ENCODE measurements at places on chromosomes 6 and 20. TPM values are rescaled to one million over a fixed set of nuclear protein-coding genes. Genes with fewer than 3 reads are reported as not detected.

- DNase-seq, result no peak
Measured at GRCh38 chr20:7355051-7355450, 585.2 kb downstream of the HAO1 start.

- DNase-seq, result no peak
Measured at GRCh38 chr20:57275813-57276212, 9.4 kb upstream of the BMP7 start.

Gene NUS1
- 15.3 TPM for polyA plus RNA-seq

GRCh38 chr6:153099636-153100035 lies 31.4 kb downstream of the RGS17 start:
- DNase-seq, result no peak

Gene HLA-DRB5
- polyA plus RNA-seq, result 3.0 TPM

Gene SRMS
- not detected for polyA plus RNA-seq

GRCh38 chr6:13694562-13694961 lies 17.1 kb downstream of the RANBP9 start:
- DNase-seq, result no peak

GRCh38 chr6:119274197-119274595 lies 75.4 kb downstream of the MAN1A1 start:
- no peak for DNase-seq

Gene CFAP206
- polyA plus RNA-seq, result 0.27 TPM

DNA sequence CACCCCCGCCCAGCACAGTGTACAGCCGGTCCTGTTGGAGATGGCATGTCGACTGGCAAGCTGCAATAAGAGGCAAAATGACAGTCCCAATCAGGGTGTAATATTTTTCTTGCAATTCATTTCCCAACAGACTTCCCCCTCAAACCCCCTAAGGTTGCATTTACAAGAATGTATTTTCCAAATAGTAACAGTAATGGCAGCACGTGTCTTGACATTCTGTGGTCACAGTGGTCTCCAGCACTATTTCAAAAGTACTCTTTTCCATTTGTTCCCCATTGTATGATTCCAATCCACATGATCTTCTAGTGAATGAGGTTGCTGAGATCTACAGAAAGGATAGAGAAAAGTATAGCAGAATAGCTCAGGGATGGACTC lies 97.8 kb upstream of the CARMIL1 start:
- no peak for DNase-seq

DNA sequence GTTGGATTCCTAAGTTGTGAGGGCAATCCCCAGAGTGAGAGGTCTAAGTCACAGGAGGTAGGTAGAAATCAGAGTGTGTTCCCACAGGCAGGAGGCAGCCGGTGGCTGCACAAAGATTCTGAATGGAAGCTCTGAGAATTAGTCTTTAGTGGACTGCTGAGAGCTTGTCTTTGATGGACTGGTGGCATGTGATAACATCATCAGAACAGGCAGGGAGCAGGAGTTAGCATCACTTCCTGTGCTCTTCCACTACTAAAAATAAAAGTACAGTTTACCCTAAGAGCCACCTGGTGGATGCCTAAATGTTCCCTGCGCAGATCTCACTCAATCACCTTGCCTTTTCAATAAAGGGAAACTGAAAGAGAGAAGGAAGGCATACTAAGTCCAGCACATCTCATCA lies 294.6 kb upstream of the POU3F2 start:
- no peak for DNase-seq

DNA sequence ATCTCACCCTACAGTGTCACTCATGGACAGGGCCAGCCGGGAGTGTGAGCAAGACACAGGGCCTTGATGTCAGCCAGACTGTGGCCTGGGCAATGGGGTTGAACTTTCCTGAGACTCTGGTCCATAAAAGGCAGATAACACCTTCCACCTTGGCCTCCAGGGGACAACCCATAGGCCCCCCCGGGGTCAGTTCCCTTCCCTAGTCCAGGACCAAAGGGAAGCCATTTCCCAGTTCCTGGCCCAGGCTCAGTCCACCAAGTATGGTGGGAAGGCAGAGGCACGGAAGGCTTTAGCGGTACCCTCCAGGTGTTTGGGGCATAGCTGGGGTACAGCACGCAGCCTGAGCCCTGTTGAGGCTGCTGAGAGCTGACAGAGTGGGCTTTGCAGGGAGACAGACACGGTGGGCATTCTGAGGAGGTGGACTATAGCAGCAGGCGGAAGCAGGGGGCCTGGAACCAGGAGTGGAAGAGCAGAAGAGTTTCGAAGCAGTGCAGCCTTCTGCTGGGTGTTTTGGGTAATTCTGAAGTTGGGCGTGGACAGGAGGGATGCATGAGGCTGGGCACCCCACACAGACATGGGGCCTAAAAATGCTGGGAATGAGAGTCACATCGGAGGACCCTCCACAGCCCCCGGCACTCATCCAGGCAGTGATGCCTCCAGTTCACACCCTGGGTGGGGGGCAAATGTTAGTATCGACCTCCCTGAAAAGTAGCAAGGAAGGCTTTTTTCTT lies 43.9 kb upstream of the CD93 start:
- DNase-seq, result no peak

DNA sequence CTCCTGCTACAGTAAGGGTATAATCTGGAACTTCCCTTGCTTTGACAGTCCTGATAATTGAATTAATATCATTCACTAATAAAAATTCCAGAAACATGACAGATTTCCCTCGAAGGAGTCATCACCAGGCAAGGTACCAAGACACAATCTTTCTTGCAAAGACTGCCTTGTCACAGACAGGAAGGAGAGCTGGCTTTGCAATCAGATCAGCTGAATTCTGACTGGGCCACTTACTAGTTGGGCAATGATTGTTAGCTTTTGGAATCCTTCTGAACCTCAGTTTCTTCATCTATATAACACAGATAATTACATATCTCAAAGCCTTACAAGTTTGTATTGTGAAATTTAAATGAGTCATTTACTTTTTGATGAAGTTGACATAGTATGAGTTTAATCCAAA lies 344.2 kb downstream of the RFPL4B start:
- peak; percentile 80 for DNase-seq

- no peak for DNase-seq
Measured at GRCh38 chr6:14770040-14770439, 475.8 kb upstream of the JARID2 start.

Gene RBCK1
- 48.3 TPM for polyA plus RNA-seq

DNA sequence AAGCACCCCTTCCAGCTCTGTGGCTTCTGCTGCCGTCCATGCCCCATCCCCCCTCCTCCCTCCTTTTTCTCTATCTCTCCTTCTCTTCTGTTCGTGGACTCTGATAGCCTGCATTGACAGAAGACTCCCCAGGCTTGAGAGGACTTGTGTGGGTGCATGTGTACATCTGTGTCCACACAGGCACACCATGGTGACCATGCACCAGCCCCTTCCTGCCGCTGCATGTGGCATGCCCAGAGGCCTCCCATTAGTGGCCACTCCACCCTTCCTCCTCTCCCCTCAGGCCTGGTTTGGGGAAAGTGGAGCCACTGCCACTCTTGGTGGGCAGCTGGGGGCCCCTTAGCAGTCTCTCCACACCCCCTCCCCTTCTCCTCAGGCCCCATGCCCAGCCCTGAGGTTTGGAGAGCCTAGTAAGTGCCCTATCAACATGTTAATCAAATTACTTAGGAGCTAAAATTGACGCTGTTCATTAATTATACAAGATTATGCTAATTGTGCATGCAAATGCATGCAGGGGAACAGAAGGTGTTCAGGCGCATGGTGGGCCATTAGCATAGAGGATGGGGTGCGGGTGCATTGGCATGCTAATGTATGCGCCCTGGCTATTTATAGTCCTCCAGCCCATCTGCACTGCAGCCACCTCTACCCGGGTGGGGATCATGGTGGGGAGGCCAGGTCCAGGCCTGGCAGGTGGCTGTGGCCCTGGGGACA lies 45.9 kb downstream of the EBF4 start:
- no peak for DNase-seq

GRCh38 chr20:34626992-34627391 lies 49.9 kb downstream of the PIGU start:
- no peak for DNase-seq

Gene PPIL6
- polyA plus RNA-seq, result 5.2 TPM

Gene TREM2
- not detected for polyA plus RNA-seq

Gene LST1
- 7.4 TPM for polyA plus RNA-seq

GRCh38 chr20:59120491-59120890 lies 43.1 kb upstream of the ZNF831 start:
- DNase-seq, result no peak

Gene NMBR
- polyA plus RNA-seq, result 0.13 TPM

DNA sequence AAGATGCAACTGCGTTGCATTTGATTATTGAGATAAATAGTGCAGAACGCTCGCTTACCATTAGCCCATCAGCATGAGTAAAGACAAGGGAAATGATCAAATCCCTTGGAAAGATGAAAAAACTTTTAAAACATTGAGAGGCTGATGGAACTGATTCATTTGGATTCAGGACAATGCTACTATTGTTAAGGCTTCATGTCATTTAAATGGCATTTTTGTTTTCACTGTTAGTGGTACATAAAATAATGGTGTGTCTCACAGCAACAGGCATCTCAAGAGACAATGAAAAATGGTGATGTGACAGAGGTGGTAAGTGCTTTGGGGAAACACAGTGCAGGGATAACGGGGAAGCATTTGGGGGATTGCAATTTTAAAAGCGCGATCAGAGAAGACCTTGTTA lies 159.7 kb upstream of the KCNG1 start:
- DNase-seq, result no peak

GRCh38 chr20:17622086-17622850 lies 52.4 kb downstream of the DSTN start:
- DNase-seq, result no peak

DNA sequence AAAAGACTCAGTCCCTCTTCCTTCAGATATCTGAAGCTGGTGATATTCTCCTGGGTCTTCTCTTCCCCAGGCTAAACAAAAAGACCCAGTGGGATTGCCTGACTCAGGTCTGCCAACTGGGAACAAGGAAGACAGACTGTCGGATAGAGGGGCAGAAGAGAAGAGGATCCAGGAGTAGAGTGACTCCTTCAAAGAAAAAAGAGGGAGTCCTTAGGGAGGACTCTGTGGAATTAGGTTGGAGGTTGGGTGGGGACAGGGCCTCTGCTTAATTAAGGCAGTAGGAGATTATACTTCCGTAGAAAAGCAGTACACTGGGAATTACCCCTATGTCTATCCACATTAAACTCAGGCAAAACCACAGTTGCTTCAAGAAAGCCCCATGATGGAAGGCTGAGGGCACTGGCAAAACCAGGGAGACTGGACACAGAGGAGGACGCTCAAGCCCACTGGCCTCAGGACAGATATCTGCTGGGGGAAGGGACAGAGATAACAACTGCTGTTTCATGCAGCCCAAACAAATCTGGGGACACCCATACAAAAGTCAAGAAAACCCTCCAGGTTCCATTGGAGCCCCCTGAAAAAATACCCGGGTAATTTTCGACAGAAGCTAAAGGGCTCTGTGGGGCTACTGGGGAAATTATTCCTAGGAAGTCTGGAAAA lies 5.7 kb downstream of the BCL2L1 start:
- no peak for DNase-seq

Gene AP5S1
- 9.8 TPM for polyA plus RNA-seq

GRCh38 chr6:129708496-129709195 lies 1.3 kb downstream of the ARHGAP18 start:
- DNase-seq, result no peak

Gene OLIG3
- not detected for polyA plus RNA-seq

- peak; percentile 61 for DNase-seq
Measured at GRCh38 chr6:145372671-145373151, 362.6 kb downstream of the EPM2A start.

DNA sequence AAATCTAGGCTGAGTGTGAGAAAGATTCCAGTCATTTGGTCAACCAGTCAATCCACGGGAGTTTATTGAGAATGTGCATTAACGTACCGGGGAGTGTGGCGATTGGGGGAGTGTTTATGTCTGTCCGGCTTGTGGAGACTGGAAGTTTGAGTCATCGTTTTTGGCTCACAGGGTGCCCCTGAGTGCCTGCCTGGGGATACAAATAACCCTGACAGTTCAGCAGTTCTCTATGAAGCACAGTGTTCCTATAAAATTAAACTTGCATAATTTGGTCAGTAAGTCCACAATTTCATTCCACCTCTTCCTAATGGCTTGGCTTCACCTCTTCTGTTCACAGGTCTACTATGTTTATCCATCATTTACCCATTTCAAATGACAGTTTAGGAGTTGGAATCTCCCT lies 72.6 kb upstream of the PLEKHG1 start:
- no peak for DNase-seq

All from forelimb muscle (tissue), 1 donor.